Stimulated activated CD8-positive, alpha-beta memory T cell treated with anti-CD3 and anti-CD28 coated beads, Interleukin-15, amount 100 ng/mL, for 24 hours (primary cell): ENCODE measurements at places on chromosomes 13 and 19.

DNA sequence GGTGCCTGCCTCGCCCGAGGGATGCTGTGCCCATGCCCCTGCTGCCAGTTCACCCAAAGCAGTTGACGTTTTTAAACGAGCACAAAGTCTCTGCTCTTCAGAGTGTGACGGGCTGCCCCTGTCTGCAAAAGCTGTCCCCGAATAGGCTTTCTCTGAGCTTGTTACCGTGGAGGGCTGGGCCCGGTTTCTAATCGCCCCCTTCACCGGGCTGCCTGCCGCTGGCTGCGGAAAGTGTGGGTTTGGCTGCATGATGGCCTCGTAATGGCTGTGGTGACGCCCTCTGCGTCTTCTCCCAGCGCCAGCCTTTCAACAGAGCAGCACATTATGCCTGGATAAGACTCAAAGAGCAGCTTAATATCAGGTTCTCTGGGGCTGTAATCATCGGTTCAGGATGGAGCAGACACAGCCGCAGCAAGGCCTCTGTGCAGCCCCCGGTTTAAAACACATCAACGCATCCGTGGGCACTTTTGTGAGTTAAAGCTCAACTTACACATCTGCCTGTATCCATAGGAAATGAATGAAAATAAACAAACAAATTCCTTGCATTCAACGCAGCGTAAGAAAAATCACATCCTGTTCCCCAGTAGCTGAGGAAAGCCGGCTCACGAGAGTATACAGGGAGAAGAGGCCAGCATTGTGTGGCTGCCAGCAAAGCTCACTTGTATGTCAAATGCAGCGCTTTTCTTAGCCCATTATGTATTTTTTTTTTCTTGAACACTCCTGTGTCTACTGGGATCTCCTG is 166.4 kb upstream of the SOX1 start:
- DNase-seq = no peak

GRCh38 chr19:18765224-18765623 is 25.9 kb downstream of the COMP start:
- DNase-seq = no peak

DNA sequence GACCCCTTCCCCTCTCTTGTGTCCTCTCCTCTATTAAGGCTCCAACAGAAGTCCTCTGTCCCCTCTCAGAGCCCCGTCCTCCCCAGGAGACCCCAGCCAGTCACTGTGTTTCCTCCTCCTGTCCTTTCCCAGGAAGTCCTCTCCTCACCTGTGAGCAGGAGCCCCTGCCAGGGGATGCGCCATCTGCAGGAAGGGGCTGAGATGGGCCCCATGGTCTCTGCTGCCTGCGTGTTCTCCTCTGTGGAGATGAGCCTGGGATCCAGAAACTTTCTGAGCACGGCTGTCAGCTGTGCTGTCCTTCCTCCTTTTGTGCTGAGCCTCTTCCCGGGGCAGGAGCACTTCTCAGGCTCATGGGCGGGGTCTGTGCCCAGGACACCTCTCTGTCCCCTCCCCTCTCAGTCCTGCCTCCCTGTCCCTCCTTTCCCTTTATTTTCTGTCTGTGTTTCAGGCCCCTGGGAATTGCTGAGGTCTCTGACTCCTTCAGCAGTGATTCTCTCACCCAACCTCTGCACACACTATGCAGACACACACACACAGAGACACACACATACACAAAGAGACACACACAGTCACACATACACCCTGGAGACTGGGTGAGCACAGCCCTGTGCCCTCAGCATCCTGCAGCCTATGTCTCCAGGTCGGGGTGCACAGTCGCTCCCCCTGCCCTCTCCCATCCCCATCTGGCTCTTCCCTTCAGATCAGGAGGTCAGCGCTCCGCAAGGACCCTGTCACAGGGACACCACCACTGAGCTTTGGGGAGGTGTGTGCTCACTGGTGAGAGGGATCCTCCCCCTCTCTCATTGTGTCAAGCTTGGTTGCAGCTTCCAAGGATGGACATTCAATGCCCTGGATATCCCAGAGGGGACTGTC is at the start of gene CEACAM8:
Gene CEACAM8, minus strand, starts transcription at position 308 of the 873 bp plus-strand sequence. Its CDS starts 96 bp downstream, at position 212.
- no peak for DNase-seq

- no peak for DNase-seq
Observed at GRCh38 chr13:39035204-39035603, 2.7 kb downstream of the PROSER1 start.

DNA sequence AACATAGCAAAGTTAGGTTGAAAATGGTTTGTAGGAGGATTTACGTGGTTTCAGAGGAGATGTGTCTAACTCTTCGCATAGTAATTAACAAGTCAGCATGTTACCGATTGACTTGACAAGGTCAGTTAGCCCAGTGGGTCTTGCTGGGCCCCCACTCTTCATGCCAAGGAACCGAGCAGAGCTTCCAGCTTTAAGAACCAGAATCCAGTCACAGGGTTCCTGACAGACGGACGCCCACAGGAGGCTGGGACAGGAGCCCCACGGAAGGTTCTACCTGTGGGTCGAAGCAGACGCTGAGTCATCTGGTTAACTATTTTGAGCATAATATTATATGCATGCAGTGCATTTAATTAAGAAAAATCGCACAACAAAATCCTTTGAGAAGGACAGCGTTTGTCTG is 3.5 kb downstream of the TMEM255B start:
- DNase-seq = no peak
